ENCODE measurements at places on chromosomes 16 and 17.

DNA sequence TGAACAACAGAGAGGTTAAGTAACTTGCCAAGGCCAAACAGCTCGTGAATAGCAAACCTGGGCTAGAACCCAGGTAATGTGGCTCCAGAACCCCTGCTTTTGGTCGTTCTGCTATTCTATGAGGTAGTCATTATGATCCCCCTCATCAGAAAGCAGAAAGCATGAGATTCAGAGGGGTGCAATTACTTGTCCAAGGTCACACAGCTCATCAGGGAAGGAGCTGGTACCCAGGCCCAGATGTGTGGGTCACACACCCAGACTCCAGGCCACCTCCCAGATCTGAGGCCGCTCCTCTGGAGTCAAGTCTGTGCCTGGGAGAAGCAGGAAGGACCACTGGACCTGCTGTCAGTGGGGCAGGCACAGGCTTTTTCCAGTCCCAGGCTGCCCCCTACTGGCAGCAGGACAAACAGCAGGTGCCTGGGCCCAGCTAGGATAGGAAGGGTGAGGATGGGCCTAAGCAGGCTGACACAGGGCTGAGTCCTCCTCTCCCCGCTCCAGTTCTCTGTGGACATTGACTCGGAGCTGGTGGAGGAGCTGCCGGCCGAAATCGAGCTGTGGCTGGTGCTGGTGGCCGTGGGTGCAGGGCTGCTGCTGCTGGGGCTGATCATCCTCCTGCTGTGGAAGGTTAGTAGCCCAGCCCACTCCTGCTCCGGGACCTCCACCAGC, 7.8 kb upstream of the PDK2 start:
- DNase-seq: peak; percentile 24

GRCh38 chr17:76675648-76676047, 32.1 kb upstream of the ST6GALNAC1 start:
- DNase-seq: no peak

DNA sequence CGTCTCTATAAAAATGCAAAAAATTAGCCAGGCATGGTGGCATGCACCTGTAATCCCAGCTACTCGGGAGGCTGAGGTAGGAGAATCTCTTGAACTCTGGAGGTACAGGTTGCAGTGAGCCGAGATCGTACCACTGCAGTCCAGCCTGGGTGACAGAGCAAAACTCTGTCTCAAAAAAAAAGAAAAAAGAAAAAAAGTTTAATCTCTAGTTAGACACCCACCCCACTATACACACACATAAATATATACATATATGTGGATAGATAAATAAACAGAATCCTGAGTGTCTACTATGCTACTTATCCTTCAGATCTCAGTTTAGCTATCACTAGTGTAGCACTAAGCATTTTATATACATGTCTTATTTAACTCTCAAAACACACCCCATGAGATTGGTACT, 18.7 kb downstream of the ITGAL start:
- DNase-seq: no peak

GRCh38 chr16:19574615-19575014, 19.1 kb downstream of the VPS35L start:
- no peak for DNase-seq

DNA sequence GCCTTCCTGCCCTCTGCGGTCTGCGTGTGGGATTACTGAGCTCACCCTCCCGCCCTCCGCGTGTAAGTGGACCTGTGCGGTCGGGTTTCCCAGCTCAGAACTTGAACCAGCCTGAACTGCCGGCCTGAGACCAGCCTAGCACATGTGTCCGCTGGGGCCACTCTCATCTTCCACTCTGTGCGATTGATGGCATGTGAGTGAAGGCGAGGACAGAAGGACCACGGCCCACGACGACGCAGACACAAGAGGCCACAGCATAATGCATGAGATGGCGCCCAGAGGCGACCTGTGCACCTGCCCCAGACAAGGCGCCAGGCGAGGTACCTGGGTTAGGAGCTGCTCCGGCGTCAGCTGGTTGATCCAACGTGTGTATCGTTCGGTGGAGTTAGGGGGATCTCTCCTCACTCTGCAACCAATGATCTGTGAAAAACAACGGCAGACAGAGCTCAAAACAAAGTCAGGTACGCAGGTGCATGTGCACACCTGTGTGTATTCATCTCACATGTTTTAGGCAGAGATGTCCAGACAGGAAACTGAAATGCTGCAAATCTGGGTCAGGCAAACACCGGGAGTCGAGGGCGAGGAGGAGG, 74.5 kb upstream of the METRNL start:
- DNase-seq: no peak

DNA sequence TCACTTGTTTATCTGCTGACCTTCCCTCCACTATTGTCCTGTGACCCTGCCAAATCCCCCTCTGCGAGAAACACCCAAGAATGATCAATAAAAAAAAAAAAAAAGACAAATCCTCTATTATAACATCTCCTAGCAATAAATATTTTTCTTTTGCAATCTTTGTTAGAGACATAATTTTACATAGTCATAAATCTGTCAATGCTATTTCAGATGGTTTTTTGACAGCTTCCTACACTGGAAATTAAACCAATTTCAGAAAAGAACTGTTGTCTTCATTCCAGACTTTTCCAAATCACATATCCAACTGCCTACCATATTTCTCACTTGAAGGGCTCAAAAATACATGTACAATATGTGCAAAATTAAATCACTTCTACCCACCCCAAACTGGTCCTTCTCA, 3.7 kb downstream of the METTL16 start:
- no peak for DNase-seq

- no peak for DNase-seq
These were observed 2.0 kb downstream of the B3GNT9 start for GRCh38 chr16:67148656-67149275.

GRCh38 chr17:12074346-12074745, 53.7 kb downstream of the MAP2K4 start:
- DNase-seq: no peak

DNA sequence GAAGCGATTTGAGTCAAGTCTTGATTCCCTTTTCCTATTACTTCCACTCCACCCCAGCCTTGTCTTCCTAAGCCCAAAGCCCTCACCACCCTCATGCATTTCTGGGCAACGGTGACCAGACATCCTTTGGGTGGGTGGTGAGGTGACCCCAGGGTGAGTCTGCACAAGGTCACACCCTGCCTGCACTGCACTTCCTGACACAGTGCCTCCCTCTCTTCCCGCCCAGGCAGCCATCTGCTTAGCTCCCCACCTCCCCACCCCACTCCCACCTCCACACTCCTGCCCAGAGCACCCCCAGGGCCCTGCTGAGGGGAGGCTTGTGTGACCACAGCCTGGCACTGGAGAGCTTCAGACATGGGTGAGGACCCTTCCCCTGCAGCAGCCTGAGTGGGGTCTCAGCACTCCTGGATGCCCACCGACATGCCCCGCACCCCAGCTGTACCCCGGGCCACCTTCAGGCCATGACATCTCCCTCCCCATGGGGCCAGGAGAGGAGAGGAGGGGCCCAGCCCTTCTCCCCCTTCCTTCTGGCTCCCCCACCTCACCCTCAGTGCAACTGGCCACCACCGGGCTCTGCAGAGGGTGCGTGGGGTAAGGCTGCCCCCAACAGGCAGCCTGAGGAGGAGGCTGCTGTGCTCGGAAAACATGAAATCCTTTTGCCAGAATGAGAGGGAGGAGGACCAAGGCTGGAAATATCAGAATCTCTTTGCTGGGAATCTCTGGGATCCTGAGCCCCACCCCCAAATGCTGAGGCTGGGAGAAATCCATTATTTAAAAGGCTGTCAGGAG, 68.6 kb downstream of the CCT6B start:
- no peak for DNase-seq

GRCh38 chr17:60147553-60148223, 2.1 kb upstream of the CA4 start:
- DNase-seq: no peak

DNA sequence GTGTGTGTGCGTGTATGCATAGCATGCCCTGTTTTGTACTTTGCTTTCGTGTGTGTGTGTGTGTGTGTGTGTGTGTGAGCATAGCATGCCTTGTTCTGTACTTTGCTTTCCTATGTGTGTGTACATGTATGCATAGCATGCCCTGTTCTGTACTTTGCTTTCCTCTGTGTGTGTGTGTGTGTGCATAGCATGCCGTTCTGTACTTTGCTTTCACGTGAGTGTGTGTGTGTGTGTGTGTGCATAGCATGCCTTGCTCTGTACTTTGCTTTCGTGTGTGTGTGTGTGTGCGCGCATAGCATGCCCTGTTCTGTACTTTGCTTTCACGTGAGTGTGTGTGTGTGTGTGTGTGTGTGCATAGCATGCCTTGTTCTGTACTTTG, 27.4 kb downstream of the DRC3 start:
- no peak for DNase-seq

DNA sequence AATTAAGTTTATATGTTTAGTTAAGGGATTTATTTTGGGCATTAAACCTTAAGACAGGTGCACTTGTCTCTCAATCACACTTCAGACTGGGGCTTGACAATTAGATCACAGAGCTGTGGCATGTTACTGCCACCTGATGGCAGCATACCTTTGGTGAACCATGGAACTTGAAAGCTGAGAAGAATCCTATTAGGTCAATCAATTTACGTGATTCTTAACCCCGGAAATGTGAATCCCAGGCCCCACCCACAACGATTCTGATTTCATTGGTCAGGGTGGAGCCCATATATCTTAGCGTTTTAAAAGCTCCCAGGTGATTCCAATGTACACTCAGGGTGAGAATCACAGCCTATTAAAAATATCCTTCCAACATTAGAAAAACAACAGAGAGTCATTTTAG, 91.0 kb downstream of the GSG1L start:
- no peak for DNase-seq

DNA sequence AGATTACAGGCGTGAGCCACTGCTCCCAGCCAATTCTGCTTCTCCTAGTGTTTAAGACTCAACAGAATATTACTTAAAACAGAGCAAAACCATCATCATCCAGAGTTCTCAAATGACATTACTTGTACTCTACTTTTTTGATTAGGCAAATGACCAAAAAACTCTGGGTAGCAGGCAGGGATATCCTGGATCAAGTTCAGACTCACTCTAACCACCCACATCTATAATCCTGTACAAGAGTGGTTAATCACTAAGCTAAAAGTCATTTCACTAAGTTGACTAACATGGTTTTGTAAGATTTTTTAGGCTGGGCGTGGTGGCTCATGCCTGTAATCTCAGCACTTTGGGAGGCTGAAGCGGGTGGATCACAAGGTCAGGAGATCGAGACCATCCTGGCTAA, 6.8 kb downstream of the NAE1 start:
- no peak for DNase-seq

DNA sequence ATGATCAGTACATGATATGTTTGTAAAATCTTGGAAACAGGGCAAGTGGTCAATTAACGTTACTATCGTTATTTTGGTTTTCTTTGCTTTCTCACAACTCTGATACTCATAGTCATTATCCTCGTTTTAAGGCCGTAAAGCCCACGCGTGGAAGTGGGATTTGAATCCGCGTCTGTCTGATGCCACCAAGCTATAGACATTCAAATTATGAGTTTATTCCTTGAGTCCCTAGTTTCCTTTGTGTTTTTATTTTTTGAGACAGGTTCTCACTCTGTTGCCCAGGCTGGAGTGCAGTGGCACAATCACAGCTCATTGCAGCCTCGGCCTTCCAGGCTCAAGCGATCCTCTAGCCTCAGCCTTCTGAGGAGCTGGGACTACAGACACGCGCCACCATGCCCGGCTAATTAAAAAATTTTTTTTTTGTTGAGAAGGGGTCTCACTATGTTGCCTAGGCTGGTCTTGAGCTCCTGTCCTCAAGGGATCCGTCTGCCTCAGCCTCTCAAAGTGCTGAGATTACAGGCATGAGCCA, 1.0 kb downstream of the DCTN5 start:
- no peak for DNase-seq

DNA sequence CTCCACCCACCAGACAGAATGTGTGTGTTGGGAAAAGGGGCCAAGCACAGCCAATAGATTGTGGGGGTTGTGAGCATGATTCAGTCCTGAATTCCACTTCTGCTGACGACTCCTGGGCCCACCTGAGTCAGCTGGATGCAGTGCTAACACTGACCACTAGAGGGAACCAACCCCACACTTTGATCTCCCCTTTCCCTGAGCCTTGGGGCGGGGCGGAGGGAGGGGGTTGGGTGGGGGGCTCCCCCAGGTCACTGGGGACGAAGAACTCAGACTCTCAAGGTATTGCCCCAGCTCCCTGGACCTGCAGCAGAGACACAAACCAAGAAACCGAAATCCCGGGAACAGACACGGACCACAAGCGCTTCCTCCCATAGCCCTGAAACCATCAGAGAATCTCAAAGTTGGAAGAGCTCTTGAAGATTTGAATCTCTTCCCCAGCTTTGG, 621 bp upstream of the CSHL1 start:
- no peak for DNase-seq

- DNase-seq: no peak
These were observed 128.7 kb downstream of the C16orf78 start for GRCh38 chr16:49502136-49502881.

GRCh38 chr16:11328172-11329070, 16.8 kb upstream of the RMI2 start:
- no peak for DNase-seq

GRCh38 chr17:64063088-64063487, 42.7 kb upstream of the ICAM2 start:
- no peak for DNase-seq

DNA sequence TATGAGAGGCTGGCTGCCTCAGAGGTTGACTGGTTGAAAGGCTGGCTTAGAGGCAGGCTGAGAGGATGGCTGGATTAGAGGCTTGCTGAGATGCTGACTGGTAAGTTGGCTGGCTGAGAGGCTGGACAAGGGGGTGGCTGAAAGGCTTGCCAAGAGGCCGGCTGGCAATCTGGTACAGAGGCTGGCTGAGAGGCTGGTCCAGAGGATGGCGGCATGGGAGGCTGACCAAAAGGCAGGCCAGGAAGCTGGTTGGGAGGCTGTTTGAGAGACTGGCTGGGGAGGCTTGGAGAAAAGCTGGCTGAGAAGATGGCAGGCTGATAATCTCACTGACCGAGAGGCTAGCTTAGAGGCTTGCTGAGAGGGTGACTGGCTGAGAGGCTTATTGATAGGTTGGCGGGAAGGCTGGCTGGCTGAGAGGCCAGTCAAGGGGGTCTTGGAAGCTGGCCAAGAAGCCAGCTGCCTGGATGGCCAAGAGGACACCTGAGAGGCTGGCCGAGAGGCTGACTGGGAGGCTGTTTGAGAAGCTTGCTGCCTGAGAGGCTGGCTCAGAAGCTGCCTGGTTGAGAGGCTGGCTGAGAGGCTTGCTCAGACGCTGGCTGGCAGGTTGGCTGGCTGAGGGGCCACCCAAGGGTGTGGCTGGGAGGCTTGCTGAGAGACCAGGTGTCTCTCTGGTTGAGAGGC, 34.2 kb upstream of the ACSM2B start:
- no peak for DNase-seq

DNA sequence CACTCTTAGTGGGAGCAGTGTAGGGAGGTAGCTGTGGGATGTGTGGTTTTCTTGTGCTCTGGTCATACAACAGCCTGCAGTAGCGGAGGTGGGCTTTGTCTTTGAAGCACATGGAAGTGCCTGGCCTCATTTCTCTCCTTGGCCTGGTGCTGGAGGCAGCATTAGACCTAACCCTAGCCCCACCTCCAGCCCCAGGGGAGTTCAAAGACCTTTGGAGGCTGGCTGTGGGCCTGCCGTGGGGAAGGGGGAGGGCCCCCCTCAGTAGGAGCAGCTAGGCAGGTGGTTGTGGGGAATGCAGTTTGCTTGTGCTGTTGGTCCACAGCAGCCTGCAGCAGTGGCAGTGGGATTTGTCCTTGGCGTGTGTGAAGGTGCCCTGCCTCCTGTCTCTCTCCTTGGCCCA, 91.7 kb downstream of the BCAS3 start:
- DNase-seq: no peak

GRCh38 chr16:24980077-24980793, 34.9 kb downstream of the ARHGAP17 start:
- DNase-seq: no peak

Data from caudate nucleus (tissue), 63 donors.